ENCODE measurements at places on chromosomes 11 and 22. TPM values are rescaled to one million over a fixed set of nuclear protein-coding genes. Genes with fewer than 3 reads are reported as not detected.
A peak's percentile ranks its signal among the peaks of the same experiment; 100 is the strongest.

DNA sequence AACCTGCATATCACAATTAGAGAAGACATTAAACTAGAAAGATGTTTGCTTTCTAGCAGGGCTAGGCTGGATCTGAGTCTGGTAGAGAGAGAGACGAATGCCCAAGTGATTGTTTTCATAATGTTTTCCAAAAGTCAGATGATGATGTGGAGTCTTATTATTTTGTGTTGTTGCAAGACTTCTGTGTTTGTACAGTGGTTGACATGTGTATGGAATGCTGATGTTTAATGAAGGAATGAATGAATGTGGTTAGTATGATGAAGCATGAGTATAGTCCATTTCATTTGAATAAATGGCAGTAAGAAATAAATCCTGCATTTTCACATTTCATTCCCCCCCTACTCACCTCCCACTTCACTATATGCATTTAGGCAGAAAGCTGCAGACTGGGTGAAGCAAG is 69.6 kb downstream of the PPP2R1B start:
- DNase-seq, result no peak

- DNase-seq, result no peak
Observed at GRCh38 chr11:3010521-3011275, 18.6 kb upstream of the NAP1L4 start.

DNA sequence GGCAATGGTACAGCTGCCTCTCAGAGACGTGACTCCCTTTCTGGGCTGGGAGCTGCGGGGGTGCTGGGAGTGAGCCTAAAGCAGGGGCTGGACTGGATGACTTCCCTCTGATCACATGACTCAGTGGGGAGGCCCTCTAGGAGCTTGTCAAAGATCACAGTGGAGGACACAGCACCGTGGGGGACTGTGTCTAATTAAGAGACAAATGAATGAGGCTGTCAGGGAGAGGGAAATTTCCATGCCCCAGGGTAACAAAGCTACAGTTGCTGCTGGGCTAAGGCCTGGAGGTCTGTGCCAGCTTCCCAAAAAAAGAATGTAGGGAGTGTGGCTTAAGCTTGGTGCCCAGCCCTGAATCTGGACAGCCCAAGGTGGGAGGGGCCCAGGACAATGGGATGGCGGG is 262.8 kb upstream of the PLET1 start:
- DNase-seq, result no peak

GRCh38 chr11:7971846-7972245 is 6.6 kb upstream of the NLRP10 start:
- DNase-seq, result no peak

DNA sequence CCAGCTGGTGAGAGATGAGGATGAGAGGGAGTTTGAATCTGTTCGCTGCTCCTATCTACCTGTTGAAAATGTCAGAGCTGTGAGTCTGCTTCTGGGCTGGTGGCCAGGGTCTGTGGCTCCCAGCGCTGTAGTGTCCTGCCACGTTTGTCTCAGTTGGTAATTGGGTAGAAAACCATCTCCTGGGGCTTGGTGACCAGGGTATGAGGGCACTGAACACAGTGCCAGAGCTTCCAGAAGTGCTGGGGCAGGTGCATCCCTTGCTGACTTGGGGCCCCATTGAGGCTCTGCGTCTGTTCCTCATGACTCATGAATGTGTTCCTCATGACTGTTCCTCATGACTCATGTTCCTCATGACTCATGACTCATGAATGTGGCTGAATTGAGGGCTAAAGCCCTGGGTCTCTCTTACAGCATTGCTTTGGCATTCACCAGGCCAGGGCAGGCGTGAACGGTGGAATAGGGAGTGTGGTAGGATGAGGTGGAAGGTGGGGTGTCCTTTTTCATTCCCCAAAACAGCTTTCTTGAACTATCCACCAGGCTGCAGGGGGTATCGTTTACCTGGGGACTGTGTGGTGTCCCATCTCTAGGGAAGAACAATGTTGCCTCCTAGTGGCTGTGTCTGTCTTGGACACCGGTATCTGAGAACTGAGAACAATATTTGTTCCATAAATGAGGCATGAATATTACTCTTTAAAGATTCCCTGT is 139.5 kb downstream of the COMMD9 start:
- peak; percentile 50 for DNase-seq

- DNase-seq, result no peak
Observed at GRCh38 chr11:2651826-2652271, 47.9 kb downstream of the KCNQ1OT1 start.

- DNase-seq, result no peak
Observed at GRCh38 chr11:34387653-34388052, 29.8 kb upstream of the ABTB2 start.

DNA sequence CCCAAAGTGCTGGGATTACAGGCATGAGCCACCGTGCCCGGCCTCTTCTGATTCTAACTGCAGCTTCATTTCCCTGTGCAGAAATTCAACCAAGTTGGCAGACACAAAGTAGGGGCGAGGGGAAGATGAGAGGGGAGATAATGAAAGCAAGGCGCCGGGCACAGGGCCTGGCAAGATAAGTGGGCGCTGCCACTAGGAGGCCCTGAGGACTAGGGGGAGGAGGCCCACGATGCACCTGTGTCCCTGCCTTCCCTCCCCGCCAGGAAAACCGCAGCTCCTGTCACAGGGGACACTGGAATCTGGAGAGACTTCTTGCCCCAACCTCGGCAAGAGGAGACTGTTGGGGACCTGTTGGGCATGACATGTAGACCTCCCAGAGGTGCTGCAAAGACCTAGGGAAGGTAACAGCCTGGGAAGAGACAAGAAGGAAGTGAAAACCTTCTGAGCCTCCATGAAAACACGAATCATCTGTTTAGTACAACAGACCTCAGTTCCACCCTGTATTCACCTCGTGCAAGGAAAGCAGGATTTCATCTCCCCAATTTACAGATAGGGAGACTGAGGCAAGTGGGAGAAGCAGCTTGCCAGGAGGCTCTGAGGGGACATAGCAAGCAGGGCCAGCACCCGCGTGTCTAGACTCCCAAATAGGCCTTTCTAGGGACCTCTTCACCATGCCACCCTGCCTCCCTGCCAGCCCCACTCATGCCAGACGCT is 3.1 kb upstream of the LGALS1 start:
- peak; percentile 28 for DNase-seq

DNA sequence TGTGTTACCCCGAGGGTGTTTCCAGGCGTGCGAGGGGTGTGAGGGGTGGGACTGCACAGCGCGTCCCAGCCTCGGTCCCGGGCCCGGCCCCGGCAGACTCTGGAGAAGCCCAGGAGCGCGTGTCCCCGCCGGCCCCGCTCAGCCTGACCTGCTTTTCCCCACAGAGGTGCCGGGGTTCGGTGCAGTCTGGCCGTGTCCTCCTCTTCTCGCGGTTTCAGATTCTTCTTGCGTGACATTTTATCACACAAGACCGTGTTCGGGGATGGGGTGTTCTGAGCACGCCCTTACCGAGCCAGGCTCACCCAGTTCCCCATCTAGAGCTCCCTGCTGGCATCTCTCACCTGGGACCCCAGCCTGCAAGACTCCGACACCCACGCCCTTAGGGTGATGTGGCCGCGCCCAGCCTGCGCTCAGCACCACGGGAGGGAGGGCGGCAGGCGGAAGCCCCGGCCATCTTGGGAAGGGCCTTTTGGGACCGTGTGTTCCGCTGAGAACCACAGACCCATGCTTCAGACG is 775.6 kb downstream of the BRD1 start:
- DNase-seq, result peak; percentile 47

The CRYBB2 gene
- total RNA-seq, result not detected

The PKNOX2 gene
- not detected for total RNA-seq

Measured in activated CD8-positive, alpha-beta T cell treated with anti-CD3 and anti-CD28 coated beads for 36 hours (primary cell).